ENCODE measurements at places on chromosomes 6 and 20.

DNA sequence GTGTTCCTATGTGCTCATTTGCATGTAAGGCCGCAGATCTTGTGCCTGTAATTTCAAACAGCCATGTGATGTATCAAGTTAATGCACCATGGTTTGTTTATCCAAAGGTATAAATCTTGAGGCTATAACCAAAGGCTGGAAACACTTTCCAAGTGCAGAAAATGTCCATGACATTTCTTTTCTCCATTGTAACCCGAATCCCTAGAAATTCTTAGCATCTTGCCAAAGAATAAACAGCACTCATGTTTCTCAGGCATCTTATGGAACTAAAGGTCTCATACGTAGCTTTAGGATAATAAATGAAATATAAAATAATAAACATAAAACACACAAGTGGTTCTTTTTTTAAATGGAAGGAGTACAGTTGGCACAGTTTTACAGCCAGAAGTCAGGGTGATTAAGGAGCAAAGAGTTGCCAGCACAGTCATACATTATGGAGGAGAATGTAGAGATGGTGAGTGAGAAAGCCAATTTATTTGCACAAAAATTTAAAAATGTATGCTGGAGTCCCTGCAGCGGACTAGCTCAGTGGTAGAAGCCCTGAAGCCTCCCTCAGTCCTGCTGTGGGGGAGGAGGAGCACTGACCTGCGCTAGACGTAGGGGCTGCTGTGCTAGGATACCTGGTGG is 18.0 kb downstream of the CDH26 start:
- no peak for DNase-seq

- no peak for DNase-seq
These were observed 13.2 kb upstream of the EXOC2 start for GRCh38 chr6:706146-706545.

GRCh38 chr20:3563548-3564177 is 92.8 kb downstream of the ATRN start:
- peak; percentile 61 for DNase-seq

- no peak for DNase-seq
These were observed 43.4 kb downstream of the DLGAP4 start for GRCh38 chr20:36349384-36350170.

GRCh38 chr6:74969591-74970267 is 236.1 kb downstream of the COL12A1 start:
- no peak for DNase-seq

- DNase-seq: no peak
These were observed 6.7 kb downstream of the RWDD2A start for GRCh38 chr6:83199863-83200225.

DNA sequence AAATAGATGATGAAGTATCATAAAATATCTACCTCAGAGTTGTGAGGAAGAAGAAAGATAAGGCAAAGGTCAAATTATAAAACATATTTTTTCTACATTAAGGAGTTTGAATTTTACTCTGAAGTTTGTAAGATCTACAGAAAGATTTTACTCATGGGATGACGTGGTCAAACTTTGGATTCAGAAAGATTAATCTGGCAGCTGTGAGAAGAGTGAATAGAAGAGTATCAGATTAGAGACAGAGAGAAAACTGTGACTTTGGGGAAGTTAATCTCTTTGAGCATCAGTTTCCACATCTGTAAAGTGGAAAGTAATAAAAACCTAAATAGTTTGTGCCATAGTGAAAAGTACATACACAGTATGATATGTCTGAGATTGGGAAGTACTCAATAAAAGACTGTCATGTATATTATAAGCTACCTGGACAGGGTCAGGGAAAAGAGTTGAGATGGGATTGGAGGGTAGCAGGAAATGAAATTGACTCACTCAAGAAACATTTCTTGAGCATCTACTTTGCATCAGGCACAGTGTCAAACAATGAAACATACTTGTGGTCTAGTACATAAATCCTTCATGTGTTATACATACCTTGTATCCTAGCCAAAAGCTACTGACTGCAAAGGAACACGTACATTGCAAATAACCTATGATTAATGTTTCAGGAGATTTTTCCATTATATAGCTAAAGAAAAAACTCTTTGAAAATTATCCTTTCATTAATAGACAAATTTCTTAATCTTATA is 222.1 kb downstream of the TMEM200A start:
- DNase-seq: no peak

GRCh38 chr20:22333885-22334545 is 250.4 kb downstream of the FOXA2 start:
- peak; percentile 46 for DNase-seq

DNA sequence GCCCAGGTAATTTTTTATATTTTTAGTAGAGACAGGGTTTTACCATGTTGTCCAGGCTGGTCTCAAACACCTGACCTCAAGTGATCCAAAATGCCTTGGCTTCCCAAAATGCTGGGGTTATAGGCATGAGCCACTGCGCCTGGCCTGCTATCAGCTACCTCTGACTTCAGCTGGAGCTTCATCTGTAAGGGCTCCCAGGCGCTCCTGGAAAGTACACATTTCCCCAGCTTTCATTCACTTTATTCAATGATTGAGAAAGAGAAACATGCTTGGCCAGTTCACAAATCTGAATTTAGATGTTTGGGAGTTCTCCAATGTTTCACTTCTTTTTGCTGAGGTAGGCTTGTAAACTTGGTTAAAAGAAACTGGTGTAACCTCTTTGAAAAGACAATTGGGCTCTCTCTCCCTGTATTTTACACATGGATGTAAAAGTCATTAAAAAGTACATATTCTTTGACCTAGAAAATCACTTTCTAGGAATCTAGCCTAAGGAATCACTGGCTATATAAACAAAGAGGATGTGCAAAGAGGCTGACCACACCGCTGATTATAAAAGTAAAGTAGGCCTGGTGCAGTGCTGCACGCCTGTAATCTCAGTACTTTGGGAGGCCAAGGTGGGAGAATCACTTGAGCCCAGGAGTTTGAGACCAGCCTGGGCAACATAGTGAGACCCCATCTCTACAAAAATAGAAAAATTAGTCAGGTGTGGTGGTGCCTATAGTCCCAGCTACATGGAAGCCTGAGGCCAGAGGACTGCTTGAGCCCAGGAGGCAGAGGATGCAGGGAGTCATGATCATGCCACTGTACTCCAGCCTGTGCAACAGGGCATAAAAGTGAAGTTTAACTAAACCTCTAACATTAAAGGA is 128.9 kb downstream of the BACH2 start:
- DNase-seq: no peak

- DNase-seq: no peak
These were observed 23.5 kb upstream of the NUP153 start for GRCh38 chr6:17730078-17730704.
